NCI-H524 treated with DMSO at 0.1 percent for 48 hours (cell line): ENCODE measurements at places on chromosomes 13 and 19.
A peak's percentile ranks its signal among the peaks of the same experiment; 100 is the strongest.

DNA sequence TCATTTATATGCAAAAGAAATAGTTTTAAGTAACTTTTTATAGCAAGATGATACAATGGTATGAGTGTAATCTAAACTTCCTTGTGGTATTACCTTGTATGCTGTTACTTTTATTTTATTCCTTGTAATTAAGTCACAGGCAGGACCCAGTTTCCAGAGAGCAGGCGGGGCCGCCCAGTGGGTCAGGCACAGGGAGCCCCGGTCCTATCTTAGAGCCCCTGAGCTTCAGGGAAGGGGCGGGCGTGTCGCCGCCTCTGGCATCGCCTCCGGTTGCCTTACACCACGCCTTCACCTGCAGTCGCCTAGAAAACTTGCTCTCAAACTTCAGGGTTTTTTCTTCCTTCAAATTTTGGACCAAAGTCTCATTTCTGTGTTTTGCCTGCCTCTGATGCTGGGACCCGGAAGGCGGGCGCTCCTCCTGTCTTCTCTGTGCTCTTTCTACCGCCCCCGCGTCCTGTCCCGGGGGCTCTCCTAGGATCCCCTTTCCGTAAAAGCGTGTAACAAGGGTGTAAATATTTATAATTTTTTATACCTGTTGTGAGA is 10.2 kb downstream of the PLPPR3 start:
- DNase-seq, result no peak

DNA sequence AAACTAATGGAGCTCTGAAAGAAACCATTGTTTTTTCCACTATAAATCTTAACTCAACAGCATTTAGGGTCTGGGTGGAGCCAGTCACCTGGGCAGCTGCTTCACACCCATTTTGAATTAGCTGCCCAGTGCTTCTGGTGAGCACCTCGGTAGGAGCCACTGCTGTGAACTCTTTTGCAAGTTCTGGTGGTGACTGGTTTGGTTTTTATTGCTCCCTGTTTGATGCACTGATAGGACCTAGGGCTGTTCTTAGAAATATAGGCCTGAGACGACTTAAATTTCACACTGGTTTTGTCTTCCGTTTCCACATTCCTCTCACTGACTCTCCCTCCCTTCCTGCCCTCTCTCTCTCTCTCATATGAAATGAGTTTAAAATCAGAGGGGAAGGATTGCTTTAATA is 103.9 kb downstream of the GGACT start:
- DNase-seq, result no peak

- DNase-seq, result no peak
Measured at GRCh38 chr13:45205124-45205523, 4.3 kb upstream of the KCTD4 start.

DNA sequence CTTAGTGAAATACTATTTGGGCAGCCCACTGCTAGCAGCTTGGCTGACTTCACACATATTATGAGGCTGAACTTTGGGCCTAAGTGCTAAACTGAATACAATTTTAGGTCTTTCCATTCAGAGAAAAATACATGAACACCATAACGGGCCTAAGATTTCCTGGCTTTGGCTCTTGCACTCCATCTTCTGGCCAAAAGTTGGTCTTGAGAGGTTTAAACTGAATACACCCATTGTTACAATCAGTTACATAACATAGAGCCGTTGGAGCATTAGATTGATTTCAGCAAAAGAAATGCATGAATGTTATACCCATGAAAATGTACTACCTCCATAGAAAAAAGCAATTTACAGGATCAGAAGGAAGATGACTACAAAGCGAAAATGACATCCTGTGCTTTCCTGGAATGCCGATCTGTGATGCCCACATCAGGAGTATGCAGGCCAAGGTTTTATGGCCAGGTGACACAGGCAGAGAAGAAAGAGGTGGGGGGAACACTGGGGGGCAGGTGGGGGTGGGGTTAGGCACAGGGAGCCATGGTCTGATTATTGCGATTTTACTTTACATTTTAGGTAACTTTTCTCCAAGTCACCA is 11.1 kb upstream of the SHISA2 start:
- DNase-seq, result peak; percentile 23

DNA sequence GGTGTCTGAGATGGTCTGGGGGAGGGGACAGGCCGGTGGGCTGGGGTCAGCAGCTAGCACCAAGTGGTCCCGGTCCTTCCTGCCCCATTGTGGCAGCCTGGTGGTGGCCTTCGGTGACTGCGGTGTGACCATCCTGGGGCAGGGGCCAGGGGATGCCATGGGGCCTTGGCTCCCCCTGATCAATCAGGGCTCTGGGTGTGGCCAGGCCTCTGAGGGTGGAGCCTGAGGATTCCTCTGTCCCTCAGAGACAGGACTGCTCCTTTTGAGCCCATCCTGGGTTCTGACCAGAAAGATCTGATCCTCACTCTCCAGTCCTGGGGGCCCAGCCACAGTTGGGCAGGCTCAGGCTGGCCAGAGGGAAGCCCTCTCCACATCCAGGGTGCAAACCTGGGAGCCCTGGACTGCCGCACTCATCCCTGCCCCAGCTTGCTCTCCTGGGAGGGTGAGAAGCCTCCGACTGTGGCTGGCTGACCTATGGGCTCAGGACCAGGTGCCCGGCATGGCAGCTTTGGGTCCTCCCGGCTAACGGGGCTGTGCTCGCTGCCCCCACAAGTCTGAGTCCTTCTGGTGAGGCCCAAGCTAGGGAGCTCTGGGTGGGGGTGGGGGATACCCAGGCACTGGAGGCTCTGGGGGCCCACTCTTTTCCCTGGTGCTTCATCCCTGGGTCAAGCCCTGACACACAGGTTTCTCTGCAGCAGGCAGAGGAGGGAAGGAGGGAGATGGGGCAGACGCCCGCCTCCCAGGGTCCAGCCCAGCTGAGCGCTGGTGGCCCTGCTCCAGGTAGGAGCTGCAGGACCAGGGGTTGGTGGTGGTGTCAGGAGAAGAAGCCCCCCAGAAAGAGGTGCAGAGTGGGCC is 59.5 kb downstream of the IER2 start:
- DNase-seq, result no peak
